ENCODE measurements at places on chromosomes 12 and 14. TPM values are rescaled to one million over a fixed set of nuclear protein-coding genes. Genes with fewer than 3 reads are reported as not detected.

Gene BCAT1
- total RNA-seq = 146 TPM

Gene LRRC10
- not detected for total RNA-seq

Gene IL31
- total RNA-seq = not detected

Gene TAS2R20
- 2.0 TPM for total RNA-seq

DNA sequence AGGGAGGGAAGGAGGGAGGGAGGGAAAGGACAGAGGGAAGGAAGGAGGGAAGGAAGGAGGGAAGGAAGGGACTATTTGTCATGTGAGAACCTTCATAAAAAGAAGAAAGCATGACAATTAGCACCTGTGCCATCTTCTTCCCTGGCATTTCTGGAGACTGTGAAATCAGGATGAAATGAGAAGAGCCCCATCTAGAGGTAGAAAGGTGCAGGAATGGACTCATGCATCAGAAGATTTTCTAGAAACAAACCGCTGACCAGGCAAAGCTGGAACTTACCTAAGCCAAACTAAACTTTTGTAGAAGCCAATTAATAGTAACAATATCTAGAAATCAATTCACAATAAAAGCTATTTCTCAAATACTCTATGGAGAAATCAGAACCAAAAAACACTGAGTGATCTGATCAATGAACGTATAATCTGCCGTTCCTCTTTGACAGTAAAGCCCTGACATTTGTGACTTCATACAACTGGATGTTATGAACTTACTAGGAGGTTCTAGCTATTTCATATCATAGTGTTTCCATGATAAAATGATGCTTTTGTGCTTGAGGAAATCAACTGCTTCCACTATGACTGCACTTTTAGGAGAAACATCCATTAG lies 24.4 kb upstream of the CRACR2A start:
- no peak for DNase-seq

DNA sequence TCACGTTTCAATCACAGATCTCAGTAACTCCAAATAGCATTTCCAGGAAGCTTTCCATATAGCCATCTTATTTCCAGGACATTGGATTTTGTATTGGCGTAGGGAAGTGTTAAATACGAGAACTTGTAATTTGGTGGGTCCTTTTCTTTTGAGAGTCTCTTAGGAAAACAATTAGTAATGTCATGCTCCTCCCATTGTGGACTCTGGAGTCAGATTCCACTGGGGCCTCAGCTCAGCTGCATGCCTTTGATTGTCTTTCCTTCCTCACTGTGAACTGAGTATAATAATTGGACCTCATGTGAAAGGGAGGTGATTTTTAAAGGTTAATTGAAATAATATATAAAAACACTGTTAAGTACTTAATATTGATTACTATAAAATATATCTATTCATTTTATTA lies 462.6 kb downstream of the NPAS3 start:
- DNase-seq = no peak

DNA sequence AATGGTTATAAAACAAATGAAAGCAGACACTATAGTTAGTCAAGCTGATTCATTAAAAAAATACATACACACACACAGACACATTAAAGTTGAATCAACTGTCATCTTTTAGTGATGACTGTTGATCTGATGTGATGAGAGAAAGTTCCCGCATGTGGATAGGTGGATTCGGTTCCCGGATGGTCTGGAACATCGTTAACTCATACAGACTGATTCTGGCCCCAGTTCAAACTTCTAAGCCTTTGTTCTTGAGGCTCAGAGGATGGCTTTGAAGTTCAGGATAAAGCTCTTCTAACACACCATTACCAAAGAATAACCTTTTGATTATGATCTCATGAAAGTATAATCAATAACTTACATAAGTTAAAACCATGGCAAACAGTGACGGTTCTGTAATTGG lies 27.5 kb downstream of the WIF1 start:
- no peak for DNase-seq

All from endodermal cell (in vitro differentiated cells).